B cell (primary cell): ENCODE measurements at places on chromosomes 3 and 15.

- H3K36me3 ChIP-seq, result peaks cover 6% of the 10 kb centered on the region
- H3K4me1 ChIP-seq, result peaks cover 31% of the 10 kb centered on the region
- DNase-seq, result no peak
Observed at GRCh38 chr3:49908373-49909199, 4.9 kb upstream of the MST1R start.

DNA sequence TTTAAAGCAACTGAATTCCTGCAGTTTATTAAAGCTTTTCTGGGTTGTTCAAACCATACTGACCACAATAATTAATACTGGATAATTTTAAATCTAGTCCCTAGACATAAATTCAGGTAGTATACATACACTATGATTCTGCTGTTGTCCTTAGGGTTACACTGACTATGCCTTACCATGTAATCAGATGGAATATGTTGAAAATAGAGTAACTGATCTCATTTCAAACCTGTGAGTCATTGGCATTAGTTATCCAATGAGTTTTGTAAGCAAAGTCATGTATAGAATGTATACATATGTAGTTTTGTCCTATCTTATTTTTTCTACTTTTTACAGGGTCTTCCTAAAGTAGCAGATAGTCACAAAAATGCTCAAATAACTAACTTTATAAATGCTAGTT, 517.1 kb upstream of the CCDC54 start:
- DNase-seq, result no peak
- H3K4me3 ChIP-seq, result no peak overlapping the region
- H3K27ac ChIP-seq, result no peak overlapping the region
- no peaks in the 10 kb centered on the region for H3K4me1 ChIP-seq
- H3K27me3 ChIP-seq, result no peaks in the 10 kb centered on the region

DNA sequence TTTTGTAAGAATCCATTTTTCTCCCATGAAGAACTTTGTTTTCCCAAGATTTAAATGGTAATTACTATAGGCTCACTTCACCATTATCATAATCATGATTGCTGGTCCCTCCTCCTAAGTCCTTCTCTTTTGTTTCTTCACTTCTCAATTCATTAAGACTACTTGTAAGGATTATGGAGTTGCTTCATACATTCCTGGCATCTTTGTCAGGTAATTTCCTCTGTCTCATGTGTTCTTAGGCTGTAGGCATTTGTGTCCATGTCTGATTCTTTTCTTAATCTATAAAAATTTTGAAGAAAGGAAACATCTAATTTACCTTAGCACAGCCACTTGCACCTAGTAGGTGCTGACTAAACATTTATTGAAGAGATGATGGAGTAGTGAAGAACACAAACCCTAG, 79.9 kb upstream of the SATB1 start:
- no peak for DNase-seq
- H3K4me1 ChIP-seq, result peaks cover 9% of the 10 kb centered on the region
- H3K36me3 ChIP-seq, result no peaks in the 10 kb centered on the region
- no peaks in the 10 kb centered on the region for H3K27me3 ChIP-seq
- no peak overlapping the region for H3K27ac ChIP-seq

DNA sequence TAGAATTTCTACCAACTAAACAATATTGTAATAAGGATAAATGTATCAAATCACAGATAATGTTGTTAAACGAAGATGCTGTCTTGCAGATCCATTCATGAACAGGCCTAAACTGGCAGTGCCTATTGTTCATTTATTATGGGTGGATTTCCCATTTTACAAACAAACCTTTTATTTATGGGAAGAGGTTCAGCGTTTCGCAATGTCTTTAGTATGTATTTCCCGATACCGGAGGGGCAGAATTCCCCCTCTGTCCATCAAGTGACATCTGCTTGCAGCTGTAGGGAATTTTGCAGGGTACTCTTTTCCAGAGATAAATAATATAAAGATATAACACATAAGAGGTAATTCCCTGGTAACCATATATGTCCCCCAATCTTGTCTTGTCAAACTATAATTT, 5.7 kb downstream of the CEP19 start:
- DNase-seq, result no peak
- H3K36me3 ChIP-seq, result no peaks in the 10 kb centered on the region
- H3K4me3 ChIP-seq, result no peak overlapping the region
- no peaks in the 10 kb centered on the region for H3K27me3 ChIP-seq

DNA sequence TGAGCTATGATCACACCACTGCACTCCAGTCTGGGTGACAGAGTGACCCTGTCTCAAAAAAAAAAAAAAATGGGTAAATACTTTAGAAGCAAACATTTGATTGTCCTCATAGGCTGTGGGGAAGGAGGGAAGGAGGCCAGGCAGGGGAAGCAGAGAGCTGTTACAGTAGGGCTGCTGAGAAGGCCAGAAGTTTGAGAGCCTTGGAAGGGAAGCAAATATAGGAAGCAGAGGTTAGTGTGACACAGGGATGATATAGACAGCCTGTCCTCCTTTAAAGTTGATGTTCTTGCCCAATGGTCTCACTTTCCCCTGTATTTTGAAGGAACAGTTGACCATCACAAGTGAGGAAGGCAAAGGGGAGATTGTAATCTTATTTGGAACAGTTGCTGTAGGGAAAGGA, 5.3 kb upstream of the ALPK3 start:
- H3K36me3 ChIP-seq, result no peaks in the 10 kb centered on the region
- no peak overlapping the region for H3K27ac ChIP-seq
- no peak for DNase-seq
- no peaks in the 10 kb centered on the region for H3K27me3 ChIP-seq
- peaks cover 1% of the 10 kb centered on the region for H3K4me1 ChIP-seq
- H3K4me3 ChIP-seq, result no peak overlapping the region

GRCh38 chr3:43391621-43392020, 105.3 kb downstream of the SNRK start:
- no peaks in the 10 kb centered on the region for H3K36me3 ChIP-seq
- peaks cover 12% of the 10 kb centered on the region for H3K4me1 ChIP-seq
- H3K27me3 ChIP-seq, result no peaks in the 10 kb centered on the region
- H3K27ac ChIP-seq, result no peak overlapping the region

GRCh38 chr3:141677701-141678100, 60.4 kb upstream of the RNF7 start:
- no peak overlapping the region for H3K27ac ChIP-seq
- H3K36me3 ChIP-seq, result no peaks in the 10 kb centered on the region
- no peak for DNase-seq
- H3K4me1 ChIP-seq, result peaks cover 8% of the 10 kb centered on the region
- no peak overlapping the region for H3K4me3 ChIP-seq
- H3K27me3 ChIP-seq, result no peaks in the 10 kb centered on the region

DNA sequence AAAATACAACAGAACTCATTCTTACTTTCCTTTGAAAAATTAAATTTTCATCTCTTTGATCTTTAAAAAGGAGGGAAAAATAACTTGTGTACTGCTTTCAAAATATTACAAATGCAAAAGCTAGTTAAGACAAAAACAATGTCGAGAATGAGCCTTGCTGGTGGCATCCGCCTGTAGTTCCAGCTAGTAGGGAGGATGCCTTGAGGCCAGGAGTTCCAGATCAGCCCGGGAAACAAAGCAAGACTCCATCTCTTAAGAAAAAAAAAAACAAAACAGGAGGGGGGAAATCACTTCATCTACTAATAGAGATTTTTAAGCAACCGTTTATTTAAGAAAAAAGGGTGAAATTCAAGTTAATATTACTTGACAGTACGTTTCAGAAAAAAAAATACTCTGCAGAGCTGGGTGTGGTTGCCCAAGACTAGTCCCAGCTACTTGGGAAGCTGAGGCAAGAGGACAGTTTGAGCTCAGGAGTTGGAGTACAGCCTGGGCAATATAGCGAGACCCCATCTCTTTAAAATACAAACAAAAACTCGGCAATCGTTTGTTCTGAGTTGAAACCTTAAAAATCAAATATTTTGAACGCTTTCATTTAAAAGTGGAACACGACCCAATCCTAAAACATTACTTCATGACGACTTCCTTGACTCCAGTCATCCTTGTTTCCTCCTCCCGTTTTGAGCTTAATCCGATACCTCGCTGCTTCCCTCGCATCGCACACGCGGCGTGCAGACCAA, 1.2 kb downstream of the KPNA1 start:
- peak overlapping the region; percentile 70 for H3K4me3 ChIP-seq
- DNase-seq, result no peak
- no peaks in the 10 kb centered on the region for H3K36me3 ChIP-seq
- peak overlapping the region; percentile 99 for H3K27ac ChIP-seq

- H3K4me3 ChIP-seq, result no peak overlapping the region
- H3K36me3 ChIP-seq, result peaks cover 12% of the 10 kb centered on the region
- DNase-seq, result no peak
- H3K27me3 ChIP-seq, result no peaks in the 10 kb centered on the region
- no peak overlapping the region for H3K27ac ChIP-seq
- no peaks in the 10 kb centered on the region for H3K4me1 ChIP-seq
Observed at GRCh38 chr3:142459096-142459495, 11.3 kb upstream of the XRN1 start.

DNA sequence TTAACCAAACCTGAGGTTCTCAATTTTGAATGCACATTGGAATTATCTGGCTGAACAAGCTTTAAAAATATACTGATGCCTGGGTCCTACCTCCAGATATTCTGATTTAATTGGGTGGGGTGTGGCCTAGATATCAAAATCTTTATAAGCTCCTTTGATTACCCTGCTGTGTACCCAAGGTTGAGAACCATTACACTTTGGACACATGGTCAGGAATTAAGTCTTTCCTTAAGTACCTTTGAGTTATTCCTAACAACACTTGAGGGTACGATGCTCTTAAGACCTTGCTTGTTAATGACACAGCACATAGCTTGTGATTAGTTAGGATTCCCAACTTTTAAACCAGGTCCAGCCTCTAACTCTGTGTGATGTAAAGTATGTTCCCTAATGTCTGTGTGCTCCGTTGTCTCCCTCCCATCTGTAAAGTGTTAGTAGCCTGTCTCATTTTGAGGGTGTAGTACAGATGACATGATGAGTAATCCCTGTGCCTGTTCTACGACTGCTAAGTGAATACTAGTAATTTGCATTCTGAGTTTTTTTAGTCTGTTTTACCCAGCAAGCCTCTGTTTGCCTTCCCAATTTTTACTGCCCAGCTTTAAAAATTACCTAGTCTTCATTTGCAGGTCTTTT, 154.9 kb downstream of the KLHL25 start:
- H3K27ac ChIP-seq, result no peak overlapping the region
- H3K4me3 ChIP-seq, result no peak overlapping the region
- H3K27me3 ChIP-seq, result no peaks in the 10 kb centered on the region
- peaks cover 1% of the 10 kb centered on the region for H3K4me1 ChIP-seq
- DNase-seq, result no peak

DNA sequence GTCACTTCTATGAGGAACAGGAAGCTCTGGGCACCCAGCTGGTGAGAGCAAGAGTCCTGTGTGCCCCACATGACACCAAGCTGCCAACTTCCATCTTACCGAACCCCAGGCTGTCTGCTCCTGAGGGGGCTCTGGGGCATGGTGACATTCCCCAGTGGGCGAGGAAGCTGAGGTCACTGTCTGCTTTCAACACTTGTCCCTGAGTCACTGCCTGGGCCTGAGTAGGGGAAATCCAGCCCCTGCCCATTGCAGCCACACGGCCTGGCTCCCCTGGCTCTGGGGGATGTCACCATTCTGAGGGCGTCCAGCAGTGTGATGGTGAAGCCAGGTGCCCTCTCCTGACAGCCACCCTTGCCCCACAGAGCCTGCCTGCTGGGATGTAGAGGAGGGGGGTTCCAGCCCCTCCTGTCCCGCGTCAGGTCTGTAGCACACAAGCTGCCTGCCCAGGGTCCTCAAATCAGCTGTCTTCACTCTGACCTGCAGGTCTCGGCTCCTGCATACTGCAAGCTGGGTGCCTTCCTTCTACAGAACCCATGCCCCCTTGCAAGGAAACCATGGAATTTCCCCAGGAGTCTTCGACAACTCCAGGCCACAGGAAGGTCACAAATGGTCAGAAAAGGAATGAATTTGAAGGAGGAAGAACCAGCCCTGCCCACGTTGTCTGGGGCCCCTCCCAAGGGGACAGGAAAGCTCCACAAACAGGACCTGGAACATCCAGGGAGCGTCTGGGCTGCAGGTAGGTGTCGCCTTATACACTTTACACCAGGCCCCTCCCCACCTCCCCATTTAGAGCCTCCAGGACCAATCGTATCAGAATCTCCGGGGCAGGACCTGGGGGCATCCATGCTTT, 69.9 kb upstream of the GATM start:
- no peaks in the 10 kb centered on the region for H3K27me3 ChIP-seq
- no peaks in the 10 kb centered on the region for H3K36me3 ChIP-seq
- H3K4me1 ChIP-seq, result no peaks in the 10 kb centered on the region
- no peak overlapping the region for H3K27ac ChIP-seq
- no peak for DNase-seq

DNA sequence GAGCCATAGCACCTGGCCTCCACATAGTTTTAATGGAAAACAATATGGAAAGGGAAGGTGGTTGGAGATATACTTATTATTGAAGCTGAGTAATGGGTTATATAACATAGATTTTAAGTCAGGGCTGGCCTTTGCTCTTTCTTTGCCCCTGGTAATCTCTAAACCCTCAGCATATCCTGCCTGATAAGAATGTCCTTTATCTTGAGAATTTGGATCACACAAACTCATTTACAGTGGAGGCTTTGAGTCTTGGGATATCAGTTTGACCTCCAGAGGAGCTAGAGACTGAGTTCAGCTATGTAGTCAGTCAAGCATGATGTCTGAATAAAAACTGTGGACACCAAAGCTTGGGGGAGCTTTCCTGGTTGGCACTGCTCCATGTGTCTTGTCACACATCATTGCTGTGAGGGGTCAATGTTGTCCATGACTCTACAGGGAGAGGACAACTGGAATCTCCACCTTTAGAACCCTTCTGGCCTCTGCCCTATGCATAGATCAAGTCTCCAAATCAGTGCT, 9.0 kb upstream of the C3orf33 start:
- no peak for DNase-seq
- H3K4me1 ChIP-seq, result no peaks in the 10 kb centered on the region
- H3K27me3 ChIP-seq, result no peaks in the 10 kb centered on the region

DNA sequence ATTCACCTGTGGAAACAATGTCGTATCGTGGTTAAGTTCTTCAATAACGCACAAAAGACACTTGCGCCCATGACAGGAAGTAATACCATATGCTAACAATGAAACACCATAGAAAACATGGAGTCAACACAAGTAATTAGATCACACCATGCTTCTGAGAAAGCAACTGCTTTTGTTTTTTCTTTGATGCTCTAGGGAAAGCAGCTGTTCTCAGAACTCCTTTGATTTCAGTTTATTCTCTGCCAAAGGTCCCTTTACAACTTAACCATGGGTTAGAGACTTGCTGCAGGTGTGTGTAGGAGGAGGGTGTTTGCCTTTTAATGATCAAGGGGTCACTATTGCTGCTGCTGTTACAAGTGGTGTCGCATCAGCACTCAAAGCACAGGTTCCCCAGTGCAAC, 324.0 kb upstream of the SLCO3A1 start:
- H3K4me3 ChIP-seq, result no peak overlapping the region
- H3K27me3 ChIP-seq, result no peaks in the 10 kb centered on the region
- no peaks in the 10 kb centered on the region for H3K36me3 ChIP-seq
- H3K4me1 ChIP-seq, result no peaks in the 10 kb centered on the region
- H3K27ac ChIP-seq, result no peak overlapping the region
- DNase-seq, result no peak
